ENCODE measurements at places on chromosomes 12 and 14. TPM values are rescaled to one million over a fixed set of nuclear protein-coding genes. Genes with fewer than 3 reads are reported as not detected.

Gene TSPAN19
- total RNA-seq, result not detected

Gene DEGS2
- total RNA-seq, result 1.4 TPM

Gene DEPDC4
- 1.5 TPM for total RNA-seq

Gene LGR5
- total RNA-seq, result not detected

Gene SLCO1A2
- 0.29 TPM for total RNA-seq

Gene SSTR1
- not detected for total RNA-seq

Gene CISTR
- not detected for total RNA-seq

Gene CELA1
- total RNA-seq, result not detected

Gene FAM181A
- not detected for total RNA-seq

Gene MANSC1
- 5.3 TPM for total RNA-seq

Gene KCNK10
- total RNA-seq, result not detected

Gene EIF2S3B
- total RNA-seq, result 0.29 TPM

Gene DACT1
- 0.44 TPM for total RNA-seq

Gene SFSWAP
- 28.6 TPM for total RNA-seq

Gene ZDHHC22
- 0.18 TPM for total RNA-seq

Gene RNASE3
- not detected for total RNA-seq

Gene TCL1A
- total RNA-seq, result not detected

Gene MYO1H
- total RNA-seq, result not detected

Gene PRPF40B
- total RNA-seq, result 7.9 TPM

Gene VPS37B
- 34.1 TPM for total RNA-seq

Gene P2RX7
- total RNA-seq, result not detected

Gene SAMD15
- 2.0 TPM for total RNA-seq
